Mesothelial cell of epicardium (in vitro differentiated cells): ENCODE measurements at places on chromosomes 13 and 19. TPM values are rescaled to one million over a fixed set of nuclear protein-coding genes. Genes with fewer than 3 reads are reported as not detected.

Gene SULT2B1
- 0.64 to 0.79 TPM (median 0.74 TPM) in 3 replicates for total RNA-seq

Gene AMH
- total RNA-seq = 42.4 to 50.1 TPM (median 44.5 TPM) in 3 replicates

Gene N4BP2L2
- 160 to 171 TPM (median 168 TPM) in 3 replicates for total RNA-seq

DNA sequence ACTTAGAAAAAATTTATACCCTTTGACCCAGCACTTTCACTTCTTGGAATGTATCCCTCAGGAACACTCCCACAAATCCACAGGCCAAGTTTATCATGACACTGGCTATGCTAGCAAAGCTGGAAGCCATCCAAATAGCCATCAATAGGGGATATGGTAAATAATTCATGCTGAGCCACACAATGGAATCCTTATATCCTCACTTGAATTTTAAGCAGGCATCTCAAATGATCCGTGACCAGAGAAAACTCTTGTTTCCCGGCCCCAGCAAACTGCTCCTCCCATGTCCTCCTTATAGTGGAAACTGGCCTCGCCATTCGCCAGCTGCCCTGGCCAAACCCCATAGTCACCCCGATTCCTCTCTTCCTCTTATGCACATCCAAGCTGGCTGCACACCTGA, 37.6 kb downstream of the GRIK5 start:
- DNase-seq = no peak

DNA sequence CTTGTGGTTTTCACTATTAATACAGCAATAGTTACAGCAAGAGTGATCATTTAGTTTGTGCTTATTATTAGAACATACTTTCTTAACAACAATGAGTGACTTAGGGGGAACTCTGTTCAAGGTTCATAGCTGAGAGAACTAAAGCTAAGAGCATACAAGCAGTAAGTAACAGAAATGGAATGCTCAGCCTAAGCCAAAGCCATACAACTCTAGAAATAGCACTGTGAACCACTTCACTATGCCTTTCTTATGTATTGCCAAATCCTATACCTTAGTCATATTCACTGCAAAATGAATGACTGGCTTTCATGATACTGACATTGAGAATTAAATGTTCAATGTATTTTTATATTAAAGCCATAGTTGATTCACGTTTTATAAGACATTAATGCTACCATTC, 599.7 kb upstream of the SLITRK1 start:
- DNase-seq = no peak

DNA sequence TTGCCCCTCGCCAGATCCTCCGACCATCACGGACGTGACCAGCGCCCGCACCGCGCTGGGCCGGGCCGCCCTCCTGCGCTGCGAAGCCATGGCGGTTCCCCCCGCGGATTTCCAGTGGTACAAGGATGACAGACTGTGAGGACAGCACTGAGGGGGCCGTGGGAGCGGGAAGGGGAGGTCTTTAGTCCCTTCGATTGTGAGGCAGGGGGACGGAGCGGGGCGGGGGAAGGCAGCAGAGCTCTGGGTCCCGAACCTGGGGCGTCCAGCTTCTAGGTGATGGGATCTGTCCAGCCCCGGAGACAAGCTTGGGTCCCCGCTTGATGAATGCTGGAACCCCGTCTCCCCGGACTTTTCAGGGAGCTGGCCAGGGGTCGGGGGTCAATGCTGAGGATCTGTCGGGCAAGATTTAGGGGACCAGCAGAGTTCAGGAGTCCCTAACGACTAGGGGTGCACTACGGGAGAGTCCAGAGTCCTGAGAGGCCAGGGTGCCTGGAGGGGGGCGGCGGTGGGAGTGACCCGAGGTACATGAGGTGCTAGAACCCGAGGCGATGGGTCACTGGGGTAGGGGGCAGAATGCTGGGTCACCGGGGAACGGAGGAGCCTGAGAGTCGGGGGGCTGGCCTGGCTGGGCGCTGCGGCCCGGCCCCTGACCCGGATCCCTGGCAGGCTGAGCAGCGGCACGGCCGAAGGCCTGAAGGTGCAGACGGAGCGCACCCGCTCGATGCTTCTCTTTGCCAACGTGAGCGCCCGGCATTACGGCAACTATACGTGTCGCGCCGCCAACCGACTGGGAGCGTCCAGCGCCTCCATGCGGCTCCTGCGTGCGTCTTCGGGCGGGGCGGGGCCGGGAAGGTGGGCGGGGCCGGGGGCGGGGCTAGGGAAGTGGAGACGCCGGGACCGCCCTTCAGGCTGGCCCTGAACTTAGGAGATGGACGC, 14.6 kb downstream of the VSIG10L start:
- no peak for DNase-seq

DNA sequence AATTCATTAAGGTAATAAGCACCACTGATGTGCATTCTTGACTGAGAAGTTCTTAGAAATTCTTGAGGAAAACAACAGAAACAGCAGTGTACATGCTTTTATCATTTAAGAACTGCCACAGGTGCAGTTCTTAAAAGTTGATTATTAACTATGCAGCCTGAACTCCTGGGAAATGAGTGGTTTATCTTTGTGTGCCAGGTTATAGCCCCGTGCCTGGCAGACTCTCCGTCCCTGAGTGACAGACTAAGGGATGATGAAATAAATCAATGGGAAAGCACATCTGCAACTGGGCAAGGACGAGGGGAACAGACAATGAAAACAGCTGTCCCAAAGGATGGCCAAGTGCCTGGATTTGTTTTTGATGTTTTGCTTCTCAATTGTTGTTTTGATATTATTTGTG, 84.4 kb upstream of the SPATA13 start:
- no peak for DNase-seq

DNA sequence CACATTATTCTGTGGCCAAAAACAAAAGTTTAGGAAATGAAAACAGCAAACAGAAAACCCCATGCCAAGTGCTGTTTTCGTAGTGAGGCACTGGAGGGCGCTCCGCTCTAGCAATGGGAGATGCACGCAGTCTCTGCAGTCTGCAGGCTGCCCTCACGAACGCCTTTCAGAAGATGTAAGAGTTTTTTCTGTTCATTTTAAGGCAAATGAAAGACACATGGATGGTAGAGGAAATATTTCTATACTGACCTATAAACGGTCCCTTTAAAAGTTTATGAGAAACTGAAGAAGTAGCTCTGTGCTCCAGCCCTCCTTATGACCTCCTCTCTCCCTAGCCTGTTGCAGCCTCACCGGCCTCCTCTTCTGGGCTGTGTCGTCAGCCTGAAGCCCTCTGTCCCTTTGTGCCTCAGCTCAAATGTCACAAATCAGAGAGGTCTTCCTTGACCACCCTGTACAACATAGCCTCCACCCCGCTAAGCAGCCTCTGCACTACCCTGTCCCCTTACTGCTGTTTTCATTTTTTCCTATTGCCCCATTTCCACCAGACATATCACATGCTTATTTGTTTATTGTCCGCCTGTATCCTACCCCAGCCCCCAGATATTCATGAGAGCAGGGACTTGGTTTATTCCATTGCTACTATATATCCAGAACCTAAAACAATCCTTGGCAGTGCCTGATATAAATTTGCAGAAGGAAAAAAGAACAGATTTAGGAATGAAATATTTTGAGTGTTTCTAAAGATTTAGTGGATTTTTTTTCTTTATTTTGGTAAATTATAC, 116.4 kb downstream of the TM9SF2 start:
- DNase-seq = peak; percentile 54

DNA sequence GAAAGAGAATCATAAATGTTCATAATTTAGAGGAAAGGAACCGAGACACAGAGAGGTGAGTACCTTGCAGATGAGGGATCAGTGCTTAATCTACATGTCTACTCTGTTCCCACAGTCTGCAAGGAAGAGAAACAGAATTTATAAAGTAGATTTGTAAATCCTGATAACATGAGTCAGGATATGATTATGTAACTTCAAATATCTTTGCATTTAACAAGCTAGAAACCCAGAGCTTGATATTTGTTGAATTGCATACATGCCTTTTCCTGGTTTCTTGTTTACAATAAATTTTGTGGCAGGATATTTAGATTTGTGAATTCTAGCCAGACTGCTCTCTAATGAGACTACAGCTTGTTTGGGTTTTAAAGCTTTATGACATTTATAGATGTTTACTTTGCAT, 219.2 kb downstream of the ENOX1 start:
- no peak for DNase-seq

DNA sequence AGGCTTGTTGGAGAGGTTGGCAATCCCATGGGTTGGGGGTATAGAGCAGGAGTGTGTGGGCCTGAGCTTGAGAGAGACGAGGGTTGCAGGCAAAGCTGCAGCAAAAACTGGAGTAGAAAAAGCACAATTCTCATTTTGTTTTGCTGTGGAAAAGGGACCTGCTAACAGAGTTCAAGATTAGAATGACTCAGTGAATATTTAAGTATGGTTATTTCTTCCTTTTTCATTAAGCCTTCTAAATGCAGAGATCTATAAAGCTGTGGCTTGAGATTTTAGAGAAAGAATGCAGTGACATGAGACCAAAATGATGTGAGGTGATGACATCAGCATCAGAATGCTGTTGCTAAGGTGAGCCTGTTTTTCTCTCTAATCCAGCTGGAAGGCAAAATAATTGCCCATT, 10.8 kb upstream of the MBNL2 start:
- DNase-seq = no peak

GRCh38 chr19:17170538-17171297, 44.4 kb upstream of the USE1 start:
- no peak for DNase-seq
